ENCODE measurements at places on chromosomes 12 and 14.

GRCh38 chr14:94699831-94700230 is 70.1 kb downstream of the GSC start:
- DNase-seq, result no peak

GRCh38 chr12:120445911-120446843 is at the start of the genes GATC and TRIAP1:
Gene GATC (plus strand): TSS chr12:120446444. CDS start chr12:120446481, 37 bp downstream.
Gene TRIAP1 (minus strand): TSS chr12:120446384. CDS start chr12:120446372, 12 bp downstream.
- peak; percentile 87 for DNase-seq

GRCh38 chr12:8827551-8828256 is 5.3 kb downstream of the A2ML1 start:
- DNase-seq, result no peak

GRCh38 chr14:101078892-101079221 is 175.3 kb upstream of the RTL1 start:
- no peak for DNase-seq
